RWPE2 (cell line): ENCODE measurements at places on chromosomes 2 and 18.

GRCh38 chr2:44804406-44805265 is 136.9 kb upstream of the SIX3 start:
- no peak overlapping the region for H3K27ac ChIP-seq
- H3K4me3 ChIP-seq: no peak overlapping the region
- no peaks in the 10 kb centered on the region for H3K36me3 ChIP-seq
- DNase-seq: no peak
- no peaks in the 10 kb centered on the region for H3K4me1 ChIP-seq

DNA sequence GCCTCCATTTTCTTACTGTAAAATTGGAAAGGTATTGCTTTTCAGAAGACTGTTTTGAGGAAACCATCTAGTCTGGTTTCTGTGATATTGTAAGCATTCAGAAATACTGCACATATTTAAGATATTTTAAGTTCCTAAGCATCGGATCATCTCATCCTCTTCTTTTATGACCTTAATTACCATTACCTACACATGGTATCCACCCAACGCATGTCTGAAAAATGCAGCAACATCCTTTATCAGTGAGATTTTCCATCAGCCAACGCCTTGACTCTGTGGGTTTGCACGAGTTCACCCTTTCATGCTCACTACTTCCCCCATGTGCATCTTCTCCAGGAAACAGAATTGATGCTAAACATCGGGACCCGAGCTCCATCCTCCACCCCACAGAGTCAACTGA is 84.3 kb downstream of the COL4A4 start:
- H3K27ac ChIP-seq: no peak overlapping the region
- no peak for DNase-seq
- H3K4me1 ChIP-seq: no peaks in the 10 kb centered on the region
- no peaks in the 10 kb centered on the region for H3K27me3 ChIP-seq
- H3K4me3 ChIP-seq: no peak overlapping the region

GRCh38 chr2:190367091-190367490 is 23.7 kb downstream of the INPP1 start:
- H3K27me3 ChIP-seq: no peaks in the 10 kb centered on the region
- H3K27ac ChIP-seq: no peak overlapping the region
- H3K36me3 ChIP-seq: no peaks in the 10 kb centered on the region
- no peak for DNase-seq
- no peak overlapping the region for H3K4me3 ChIP-seq

DNA sequence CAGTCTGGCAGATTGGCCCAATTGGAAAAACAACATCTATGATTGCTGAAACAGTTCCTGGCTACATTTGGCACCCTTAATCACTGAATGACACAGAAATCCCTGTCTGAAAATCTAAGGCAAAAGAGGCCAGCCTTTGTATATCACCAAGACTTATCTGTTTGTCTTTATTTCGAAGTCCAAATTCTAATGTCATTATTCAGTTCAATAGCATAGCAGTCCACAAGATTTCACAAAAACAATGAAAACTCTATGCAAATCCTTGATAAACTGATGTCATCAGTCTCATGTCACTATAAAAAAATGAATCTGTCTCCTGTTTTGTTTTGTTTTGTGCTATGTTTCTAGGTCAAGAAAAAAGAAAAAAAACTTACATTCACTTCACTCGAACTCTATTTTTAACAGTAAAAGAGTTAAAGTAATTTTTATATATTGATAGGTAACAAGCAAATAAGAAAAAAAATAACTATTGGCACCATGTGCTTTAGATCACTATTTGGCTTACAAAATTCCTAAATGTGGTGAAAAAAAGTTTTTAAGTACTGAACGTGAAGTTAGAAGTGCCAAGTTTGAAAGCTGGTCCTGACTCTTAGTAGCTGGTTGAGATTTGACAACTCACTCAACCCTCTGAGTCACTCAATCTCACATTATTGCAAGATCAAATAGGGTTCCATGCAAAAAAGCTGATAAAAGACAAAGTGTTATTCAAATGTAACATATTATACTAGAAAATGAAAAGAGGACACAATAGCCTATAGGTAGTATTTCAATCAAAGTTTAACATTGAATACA is 359.3 kb downstream of the IRS1 start:
- H3K4me1 ChIP-seq: peaks cover 6% of the 10 kb centered on the region
- DNase-seq: no peak
- no peak overlapping the region for H3K4me3 ChIP-seq

DNA sequence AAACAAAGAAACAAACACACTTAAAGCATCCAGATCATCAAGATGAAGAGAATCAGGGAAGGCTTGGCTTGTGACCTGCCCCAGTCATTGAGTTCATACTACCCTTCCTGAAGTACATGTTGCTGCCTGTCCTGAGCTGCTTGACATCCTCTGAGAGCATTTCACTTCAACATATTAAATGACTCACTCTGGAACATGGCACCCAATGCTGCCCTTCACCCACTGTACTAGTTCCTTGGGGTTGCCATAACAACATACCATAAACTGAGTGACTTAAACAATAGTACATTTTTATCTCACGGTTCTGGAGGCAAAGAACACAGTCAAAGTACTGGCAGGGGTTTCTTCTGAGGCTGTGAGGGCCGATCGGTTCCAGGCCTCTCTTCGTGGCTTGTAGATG is 371.3 kb downstream of the RNF144A start:
- peak overlapping the region; percentile 17 for H3K27ac ChIP-seq
- no peaks in the 10 kb centered on the region for H3K36me3 ChIP-seq
- no peaks in the 10 kb centered on the region for H3K27me3 ChIP-seq
- H3K4me3 ChIP-seq: no peak overlapping the region
- peak; percentile 67 for DNase-seq
- peaks cover 8% of the 10 kb centered on the region for H3K4me1 ChIP-seq

DNA sequence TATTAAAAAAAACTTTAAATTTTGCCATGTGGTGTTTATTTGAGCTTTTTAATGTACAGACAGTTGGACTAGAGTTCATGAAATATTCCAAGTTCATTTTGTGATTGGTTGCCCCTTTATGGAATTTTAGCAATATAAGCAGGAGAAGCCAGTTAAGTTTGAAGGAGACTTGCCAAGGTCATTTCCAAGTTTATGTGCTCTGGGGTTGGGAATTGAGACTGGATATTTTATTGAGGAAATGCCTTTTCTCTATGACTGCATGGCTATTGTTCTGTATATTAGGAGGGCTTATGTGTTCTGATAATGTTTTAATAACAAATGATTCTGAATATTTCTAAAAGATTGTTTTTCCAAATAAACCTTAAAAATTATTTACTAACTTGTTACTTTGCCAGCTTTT is 67.0 kb upstream of the TCF4 start:
- H3K36me3 ChIP-seq: no peaks in the 10 kb centered on the region
- no peak overlapping the region for H3K4me3 ChIP-seq
- no peak overlapping the region for H3K27ac ChIP-seq
- DNase-seq: no peak
- H3K27me3 ChIP-seq: no peaks in the 10 kb centered on the region

DNA sequence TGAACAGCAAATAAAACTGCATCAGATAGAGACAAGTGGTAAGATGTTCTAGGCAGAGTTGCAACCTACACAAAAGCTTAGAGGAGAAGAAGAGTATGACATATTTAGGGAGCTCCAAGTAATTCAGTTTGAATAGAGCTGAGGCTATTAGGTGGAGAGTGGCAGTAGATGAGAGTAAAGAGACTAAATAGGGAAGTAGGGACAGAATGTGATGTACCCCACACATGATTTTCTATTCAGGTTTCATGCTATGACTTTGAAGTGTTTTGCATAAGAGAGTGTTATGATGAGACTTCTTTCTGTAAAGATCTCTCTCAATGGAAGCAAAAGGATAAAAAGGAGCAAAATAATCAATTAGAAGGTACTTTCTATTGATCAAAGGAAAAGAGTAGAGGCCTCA is 206.8 kb upstream of the ERBB4 start:
- H3K27ac ChIP-seq: no peak overlapping the region
- H3K4me1 ChIP-seq: no peaks in the 10 kb centered on the region
- no peak overlapping the region for H3K4me3 ChIP-seq
- no peak for DNase-seq

GRCh38 chr2:175535631-175536030 is 354.1 kb upstream of the ATP5MC3 start:
- H3K36me3 ChIP-seq: no peaks in the 10 kb centered on the region
- H3K27ac ChIP-seq: no peak overlapping the region
- H3K4me3 ChIP-seq: no peak overlapping the region
- DNase-seq: no peak

DNA sequence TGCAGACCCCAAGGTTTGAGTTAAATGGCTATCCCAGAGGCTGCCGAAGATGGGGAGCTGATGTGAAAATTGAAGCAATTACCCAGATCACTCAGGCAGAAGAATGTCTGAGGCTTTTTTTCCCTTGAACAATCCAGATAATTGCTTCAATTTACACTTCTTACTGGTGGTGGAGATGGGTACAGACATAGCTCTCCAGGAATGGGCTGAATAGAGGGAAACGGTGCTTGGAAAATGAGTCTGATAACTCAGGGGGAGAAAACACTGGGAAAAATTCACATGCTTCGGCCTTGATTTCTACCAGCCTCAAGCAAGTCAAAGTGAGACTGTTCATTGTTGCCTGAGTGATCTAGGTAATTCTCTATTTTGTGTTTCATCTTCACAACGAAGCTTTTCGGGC is 9.5 kb upstream of the KIF5C start:
- no peak for DNase-seq
- H3K27ac ChIP-seq: no peak overlapping the region
- no peaks in the 10 kb centered on the region for H3K36me3 ChIP-seq
- no peaks in the 10 kb centered on the region for H3K4me1 ChIP-seq

- peaks cover 6% of the 10 kb centered on the region; the same call in 1 of the 2 replicates for H3K36me3 ChIP-seq
- no peak for DNase-seq
- no peaks in the 10 kb centered on the region for H3K27me3 ChIP-seq
Observed at GRCh38 chr2:177535958-177536504, 143.5 kb downstream of the AGPS start.

GRCh38 chr2:223513771-223514455 is 88.2 kb downstream of the SCG2 start:
- no peak overlapping the region for H3K4me3 ChIP-seq
- no peak overlapping the region for H3K27ac ChIP-seq
- no peaks in the 10 kb centered on the region for H3K36me3 ChIP-seq

DNA sequence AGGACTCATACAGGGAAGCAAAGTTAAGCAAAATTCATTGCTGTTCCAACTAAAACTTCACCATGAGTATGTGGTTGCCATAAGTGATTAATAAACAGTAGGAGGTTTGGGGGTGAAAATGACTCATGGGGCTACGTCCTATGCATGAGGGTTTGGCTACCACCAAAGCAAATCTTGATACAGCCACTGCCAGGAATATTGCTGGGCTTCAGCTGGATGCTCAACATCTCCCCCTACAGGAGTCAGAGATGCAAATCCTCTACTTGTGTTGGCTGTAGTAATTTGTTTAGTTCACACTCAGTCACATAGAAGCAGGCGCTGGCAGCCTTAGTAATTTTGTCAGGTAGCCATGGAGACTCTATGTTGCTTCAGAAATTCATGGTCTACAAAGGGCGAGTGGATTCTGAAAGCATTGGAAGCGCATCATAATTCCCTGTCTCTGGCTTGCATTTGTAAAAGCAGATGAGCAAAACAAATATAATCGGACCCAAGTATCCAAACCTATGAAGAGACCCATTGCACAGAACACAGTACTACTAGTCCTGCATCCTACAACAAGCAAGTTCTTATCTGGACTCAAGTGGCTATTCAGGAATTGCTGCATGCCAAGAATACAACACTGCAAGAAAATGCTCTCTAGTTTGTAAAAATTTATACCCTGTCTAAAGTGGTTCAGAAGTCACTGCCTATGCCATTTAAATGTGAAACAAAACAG is 76.0 kb downstream of the CD28 start:
- no peak overlapping the region for H3K4me3 ChIP-seq
- no peaks in the 10 kb centered on the region for H3K27me3 ChIP-seq
- H3K27ac ChIP-seq: no peak overlapping the region
- H3K36me3 ChIP-seq: no peaks in the 10 kb centered on the region
- H3K4me1 ChIP-seq: no peaks in the 10 kb centered on the region

- DNase-seq: no peak
- H3K36me3 ChIP-seq: peaks cover 54% of the 10 kb centered on the region
- H3K27ac ChIP-seq: peak overlapping the region; percentile 84
- H3K4me1 ChIP-seq: peaks cover 28% of the 10 kb centered on the region
- H3K27me3 ChIP-seq: no peaks in the 10 kb centered on the region
Observed at GRCh38 chr2:160294339-160294803, 94.3 kb upstream of the ITGB6 start.

GRCh38 chr18:48566589-48566988 is 27.8 kb downstream of the CTIF start:
- no peak overlapping the region for H3K27ac ChIP-seq
- no peaks in the 10 kb centered on the region for H3K36me3 ChIP-seq
- DNase-seq: no peak
- H3K4me3 ChIP-seq: no peak overlapping the region
- peaks cover 19% of the 10 kb centered on the region for H3K4me1 ChIP-seq
- no peaks in the 10 kb centered on the region for H3K27me3 ChIP-seq

- H3K4me1 ChIP-seq: no peaks in the 10 kb centered on the region
- H3K27ac ChIP-seq: no peak overlapping the region
- no peak overlapping the region for H3K4me3 ChIP-seq
- H3K27me3 ChIP-seq: peaks cover 2% of the 10 kb centered on the region
Observed at GRCh38 chr18:38028946-38029345, 463.3 kb upstream of the CELF4 start.

DNA sequence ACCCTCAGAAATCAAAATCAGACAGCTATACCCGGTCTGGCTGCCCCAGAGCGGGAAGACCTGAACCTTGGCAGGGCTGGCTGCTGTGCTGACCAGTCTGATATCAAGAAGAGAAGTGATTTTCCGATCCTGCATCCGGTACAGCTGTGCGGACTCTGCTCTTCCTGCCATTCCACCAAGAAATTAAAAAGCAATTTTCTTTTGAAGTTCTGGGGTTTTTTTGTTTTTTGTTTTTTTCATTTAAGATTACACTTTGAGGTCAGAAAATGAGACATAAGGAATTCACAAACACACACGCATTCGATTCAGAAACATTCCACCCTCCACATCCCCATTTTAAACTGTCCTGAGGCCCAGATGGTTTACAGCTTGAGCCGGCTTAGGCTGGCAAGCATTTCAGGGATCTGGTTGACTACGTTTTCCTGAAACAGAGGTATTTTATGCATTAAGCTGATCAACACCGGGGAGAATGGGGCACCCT is 156.5 kb downstream of the COL6A3 start:
- H3K4me1 ChIP-seq: peaks cover 11% of the 10 kb centered on the region
- H3K27ac ChIP-seq: no peak overlapping the region

DNA sequence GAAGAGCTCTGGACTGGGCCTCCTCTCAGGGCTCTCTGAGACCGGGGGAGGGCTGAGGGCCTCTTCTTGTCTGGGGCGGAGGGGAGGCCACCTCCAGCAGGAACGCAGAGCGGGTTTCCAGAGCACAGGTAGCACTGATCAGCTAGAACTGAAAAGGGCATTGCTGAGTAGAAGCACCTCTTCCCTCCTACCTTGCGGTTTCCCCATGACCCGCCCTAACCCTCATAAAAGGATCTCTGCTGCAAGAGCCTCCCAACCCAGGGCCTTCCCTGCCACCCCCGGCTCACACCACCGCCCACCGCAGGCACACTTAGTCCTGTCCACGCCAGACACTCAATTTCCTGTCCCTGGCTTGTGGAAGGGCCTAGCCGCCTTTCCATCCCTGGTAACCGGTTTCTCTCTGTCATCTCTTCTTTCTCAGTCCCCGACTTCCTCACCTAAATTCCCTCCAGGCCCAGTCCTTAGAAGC is 966 bp downstream of the ADCY3 start:
- no peaks in the 10 kb centered on the region for H3K27me3 ChIP-seq
- no peak for DNase-seq
- H3K36me3 ChIP-seq: peaks cover 27% of the 10 kb centered on the region
- H3K27ac ChIP-seq: peak overlapping the region; percentile 74

GRCh38 chr2:230981704-230982103 is 14.2 kb upstream of the SPATA3 start:
- no peaks in the 10 kb centered on the region for H3K36me3 ChIP-seq
- H3K27me3 ChIP-seq: no peaks in the 10 kb centered on the region
- DNase-seq: no peak
- no peaks in the 10 kb centered on the region for H3K4me1 ChIP-seq
